Chondrocyte (in vitro differentiated cells): ENCODE measurements at places on chromosomes 16 and 17. TPM values are rescaled to one million over a fixed set of nuclear protein-coding genes. Genes with fewer than 3 reads are reported as not detected.

- H3K27me3 ChIP-seq = no peaks in the 10 kb centered on the region
- H3K4me1 ChIP-seq = peaks cover 35% of the 10 kb centered on the region
- no peak overlapping the region for H3K27ac ChIP-seq
- DNase-seq = no peak
Measured at GRCh38 chr17:15882777-15883176, 62.2 kb upstream of the ADORA2B start.

GRCh38 chr16:68064791-68065365, 20.3 kb upstream of the NFATC3 start:
- no peaks in the 10 kb centered on the region for H3K27me3 ChIP-seq
- peak; percentile 46 for DNase-seq
- H3K4me3 ChIP-seq = no peak overlapping the region
- H3K4me1 ChIP-seq = peaks cover 35% of the 10 kb centered on the region
- H3K36me3 ChIP-seq = peaks cover 7% of the 10 kb centered on the region
- peak overlapping the region; percentile 88 for H3K27ac ChIP-seq

The PMFBP1 gene
- 0.26 to 0.92 TPM (median 0.30 TPM) in 3 replicates for total RNA-seq

The CD300A gene
- not detected in 3 replicates for total RNA-seq

DNA sequence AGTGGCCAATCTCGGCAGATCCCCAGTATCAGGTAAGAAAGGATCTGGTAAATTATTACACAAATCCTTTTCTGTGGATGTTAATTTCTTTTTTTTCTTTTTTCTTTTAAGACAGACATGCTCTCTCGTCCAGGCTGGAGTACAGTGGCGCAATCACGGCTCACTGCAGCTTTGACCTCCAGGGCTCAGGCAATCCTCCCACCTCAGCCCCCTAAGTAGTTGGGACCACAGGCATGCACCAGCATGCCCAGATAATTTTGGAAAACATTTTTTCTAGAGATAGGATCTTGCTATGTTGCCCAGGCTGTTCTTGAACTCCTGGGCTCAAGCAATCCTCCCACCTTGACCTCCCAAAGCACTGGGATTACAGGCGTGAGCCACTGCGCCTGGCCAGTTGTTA, 54.0 kb downstream of the GAS7 start:
- peaks cover 13% of the 10 kb centered on the region for H3K4me1 ChIP-seq
- no peak for DNase-seq
- no peak overlapping the region for H3K4me3 ChIP-seq
- peaks cover 5% of the 10 kb centered on the region for H3K27me3 ChIP-seq

The CACNG4 gene
- total RNA-seq = 2.9 to 6.9 TPM (median 3.2 TPM) in 3 replicates

- H3K36me3 ChIP-seq = peaks cover 4% of the 10 kb centered on the region
- DNase-seq = no peak
- no peak overlapping the region for H3K27ac ChIP-seq
- peaks cover 3% of the 10 kb centered on the region for H3K4me1 ChIP-seq
- H3K4me3 ChIP-seq = no peak overlapping the region
- no peaks in the 10 kb centered on the region for H3K27me3 ChIP-seq
Measured at GRCh38 chr16:68115851-68116250, 30.7 kb downstream of the NFATC3 start.

DNA sequence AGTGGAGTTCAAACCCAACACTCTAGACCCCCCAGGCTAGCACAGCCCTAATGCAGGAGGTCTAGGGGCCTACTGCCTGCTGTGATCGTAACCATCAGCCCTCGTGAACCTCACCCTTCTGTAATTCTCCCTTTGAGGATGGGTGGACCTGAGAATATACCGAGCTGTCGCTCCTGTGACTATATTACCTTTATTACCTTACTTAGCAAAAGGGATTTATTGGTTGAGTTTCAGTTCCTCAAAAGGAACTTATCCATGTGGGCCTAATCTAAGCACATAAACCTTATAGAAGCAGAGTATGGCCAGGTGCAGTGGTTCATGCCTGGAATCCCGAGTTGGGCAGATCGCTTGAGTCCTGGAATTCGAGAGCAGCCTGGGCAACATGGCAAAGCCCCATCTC, 19.2 kb upstream of the EMP2 start:
- no peak overlapping the region for H3K27ac ChIP-seq
- H3K27me3 ChIP-seq = peaks cover 30% of the 10 kb centered on the region
- H3K4me1 ChIP-seq = no peaks in the 10 kb centered on the region
- no peak overlapping the region for H3K4me3 ChIP-seq
- H3K36me3 ChIP-seq = no peaks in the 10 kb centered on the region
- DNase-seq = no peak

- peaks cover 3% of the 10 kb centered on the region for H3K4me1 ChIP-seq
- H3K27ac ChIP-seq = no peak overlapping the region
- no peak for DNase-seq
- H3K36me3 ChIP-seq = peaks cover 8% of the 10 kb centered on the region
- no peaks in the 10 kb centered on the region for H3K27me3 ChIP-seq
- no peak overlapping the region for H3K4me3 ChIP-seq
Measured at GRCh38 chr16:87363771-87364455, 19.7 kb downstream of the FBXO31 start.

- H3K36me3 ChIP-seq = no peaks in the 10 kb centered on the region
- H3K4me3 ChIP-seq = no peak overlapping the region
- no peak for DNase-seq
- H3K27ac ChIP-seq = no peak overlapping the region
Measured at GRCh38 chr17:81802856-81803643, 900 bp upstream of the GCGR start.

GRCh38 chr16:57985204-57986181, 14.6 kb upstream of the CNGB1 start:
- no peak overlapping the region for H3K27ac ChIP-seq
- peak; percentile 75 for DNase-seq
- peaks cover 3% of the 10 kb centered on the region for H3K27me3 ChIP-seq
- peaks cover 16% of the 10 kb centered on the region for H3K4me1 ChIP-seq
- H3K4me3 ChIP-seq = peak overlapping the region; percentile 84

GRCh38 chr17:36104701-36105181, 1.1 kb downstream of the CCL4 start:
- no peak for DNase-seq
- H3K27ac ChIP-seq = no peak overlapping the region
- H3K4me1 ChIP-seq = no peaks in the 10 kb centered on the region
- H3K36me3 ChIP-seq = no peaks in the 10 kb centered on the region

GRCh38 chr17:52201767-52202519, 43.4 kb upstream of the CA10 start:
- H3K27ac ChIP-seq = no peak overlapping the region
- H3K36me3 ChIP-seq = no peaks in the 10 kb centered on the region
- H3K27me3 ChIP-seq = peaks cover 4% of the 10 kb centered on the region
- H3K4me3 ChIP-seq = no peak overlapping the region

GRCh38 chr17:47973541-47973940, 2.6 kb downstream of the CDK5RAP3 start:
- no peak for DNase-seq
- H3K4me1 ChIP-seq = peaks cover 20% of the 10 kb centered on the region
- H3K36me3 ChIP-seq = peaks cover 22% of the 10 kb centered on the region
- H3K4me3 ChIP-seq = no peak overlapping the region
- no peaks in the 10 kb centered on the region for H3K27me3 ChIP-seq

- peaks cover 1% of the 10 kb centered on the region for H3K27me3 ChIP-seq
- H3K4me3 ChIP-seq = no peak overlapping the region
- no peak overlapping the region for H3K27ac ChIP-seq
- peaks cover 32% of the 10 kb centered on the region for H3K4me1 ChIP-seq
- DNase-seq = no peak
- H3K36me3 ChIP-seq = no peaks in the 10 kb centered on the region
Measured at GRCh38 chr17:50828508-50829170, 6.7 kb upstream of the WFIKKN2 start.

DNA sequence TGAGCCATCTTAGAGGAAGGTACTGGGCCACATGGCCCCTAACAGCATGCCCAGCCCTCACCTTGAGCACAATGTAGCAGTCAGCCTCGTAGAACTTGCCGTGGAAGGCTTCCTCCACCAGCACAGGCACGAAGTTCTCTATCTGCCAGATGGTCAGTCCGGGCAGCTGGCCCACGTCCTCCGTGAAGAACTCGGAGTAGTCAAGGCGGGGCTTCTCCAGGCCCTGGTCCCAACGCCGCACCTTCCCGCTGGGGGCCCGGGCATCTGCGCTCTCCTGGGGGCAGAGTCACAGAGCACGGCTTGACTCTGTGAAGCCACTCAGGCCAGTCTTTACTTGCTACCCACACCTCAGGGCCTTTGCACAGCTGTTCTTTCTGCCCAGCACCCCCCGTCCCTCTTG, 7.3 kb downstream of the FLII start:
- H3K27ac ChIP-seq = no peak overlapping the region
- H3K27me3 ChIP-seq = no peaks in the 10 kb centered on the region
- no peak for DNase-seq

- no peak overlapping the region for H3K27ac ChIP-seq
- no peaks in the 10 kb centered on the region for H3K36me3 ChIP-seq
- peaks cover 1% of the 10 kb centered on the region for H3K27me3 ChIP-seq
- H3K4me1 ChIP-seq = no peaks in the 10 kb centered on the region
- DNase-seq = no peak
Measured at GRCh38 chr16:10226141-10226986, 44.1 kb upstream of the GRIN2A start.

The RPH3AL gene
- 3.4 to 4.1 TPM (median 4.0 TPM) in 3 replicates for total RNA-seq

DNA sequence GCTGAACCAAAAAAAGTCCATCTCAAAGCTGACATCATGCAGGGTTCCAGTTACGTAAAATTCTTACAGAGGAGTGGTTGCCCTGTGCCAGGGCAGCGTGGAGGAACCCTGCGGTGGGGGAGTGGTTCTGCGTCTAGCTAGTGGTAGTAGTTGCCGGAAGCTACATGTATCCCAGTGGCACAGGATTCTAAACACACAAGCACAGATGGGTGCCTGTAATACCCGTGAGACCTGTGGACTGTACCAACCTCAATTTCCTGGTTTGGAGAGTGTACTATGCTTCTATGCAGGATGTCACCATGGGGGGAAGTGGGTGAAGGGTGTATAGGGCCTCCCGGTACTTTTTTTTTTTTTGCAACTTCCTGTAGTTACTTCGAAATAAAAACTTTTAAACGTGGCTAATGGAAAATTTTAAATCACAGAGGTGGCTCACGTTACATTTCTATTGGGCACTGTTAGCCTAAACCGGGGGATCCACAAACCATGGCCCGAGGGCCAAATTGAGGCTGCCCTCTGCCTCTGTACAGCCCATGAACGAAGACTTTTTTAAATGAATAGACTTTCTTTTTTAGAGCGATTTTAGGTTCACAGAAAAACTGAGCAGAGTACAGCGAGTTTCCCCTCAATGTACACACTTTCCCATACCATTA, 38.5 kb downstream of the TBC1D16 start:
- no peak for DNase-seq
- peaks cover 2% of the 10 kb centered on the region for H3K36me3 ChIP-seq
- H3K27me3 ChIP-seq = no peaks in the 10 kb centered on the region
- no peak overlapping the region for H3K27ac ChIP-seq
- no peak overlapping the region for H3K4me3 ChIP-seq
- H3K4me1 ChIP-seq = peaks cover 33% of the 10 kb centered on the region

The CLEC3A gene
- total RNA-seq = not detected in 3 replicates
